Naive thymus-derived CD4-positive, alpha-beta T cell (primary cell): ENCODE measurements at places on chromosomes 7 and 10. TPM values are rescaled to one million over a fixed set of nuclear protein-coding genes. Genes with fewer than 3 reads are reported as not detected.

GRCh38 chr10:58856508-58857240 is 319.8 kb upstream of the PHYHIPL start:
- no peak for DNase-seq

- DNase-seq: no peak
Measured at GRCh38 chr10:29947701-29948060, 111.7 kb downstream of the JCAD start.

DNA sequence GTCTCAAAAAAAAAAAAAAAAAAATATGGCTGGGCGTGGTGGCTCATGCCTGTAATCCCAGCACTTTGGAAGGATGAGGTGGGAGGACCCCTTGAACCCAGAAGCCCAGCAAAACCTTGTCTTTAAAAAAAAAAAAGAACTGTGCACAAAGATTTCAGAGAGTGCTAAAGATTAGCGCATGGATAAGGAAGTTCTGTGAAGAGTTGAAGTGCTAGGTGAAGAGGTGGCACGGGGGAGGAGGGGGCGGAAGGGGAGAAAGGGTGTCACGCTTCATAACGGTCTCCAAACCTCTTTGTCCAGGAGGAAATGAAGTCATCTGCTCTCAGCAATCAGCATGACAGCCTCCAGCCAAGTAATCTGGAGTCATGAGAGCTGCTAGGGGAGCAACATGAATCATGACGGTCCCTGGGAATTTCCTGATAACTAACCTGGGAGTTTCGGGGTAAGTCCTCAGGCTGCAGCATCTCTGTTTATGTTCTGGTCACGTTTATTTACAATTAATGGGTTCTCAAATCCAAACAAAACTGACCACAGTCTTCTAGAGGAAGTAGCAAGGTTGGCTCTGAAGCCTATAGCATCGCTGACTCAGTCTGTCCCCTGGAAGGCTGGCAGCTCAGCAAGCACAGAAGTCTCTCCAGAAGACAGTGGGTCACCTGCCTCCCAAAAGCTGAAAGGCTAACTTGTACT is 1.9 kb upstream of the PLAU start:
- peak; percentile 21 for DNase-seq

- DNase-seq: no peak
Measured at GRCh38 chr10:96670786-96671185, 49.5 kb downstream of the PIK3AP1 start.

DNA sequence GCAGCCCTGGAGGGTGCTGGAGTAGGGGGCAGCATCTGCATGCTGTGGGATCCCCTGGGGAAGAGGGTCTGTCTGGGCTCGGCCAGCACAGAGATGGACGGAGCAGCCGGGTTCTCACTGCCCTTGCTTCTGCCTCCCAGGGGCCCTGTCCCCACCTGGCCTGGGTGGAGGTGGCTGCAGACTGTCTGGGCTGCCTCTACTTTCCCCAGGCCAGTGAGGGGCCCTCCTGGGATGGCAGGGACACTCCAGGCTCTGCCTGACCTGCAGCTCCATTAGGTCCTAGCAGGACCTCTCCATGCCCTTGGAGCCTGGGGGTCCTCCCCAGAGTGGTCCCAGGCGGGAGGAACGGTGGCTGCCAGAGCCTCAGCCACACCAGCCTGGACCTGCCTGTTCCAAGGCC is 63.7 kb downstream of the PWWP2B start:
- DNase-seq: no peak

DNA sequence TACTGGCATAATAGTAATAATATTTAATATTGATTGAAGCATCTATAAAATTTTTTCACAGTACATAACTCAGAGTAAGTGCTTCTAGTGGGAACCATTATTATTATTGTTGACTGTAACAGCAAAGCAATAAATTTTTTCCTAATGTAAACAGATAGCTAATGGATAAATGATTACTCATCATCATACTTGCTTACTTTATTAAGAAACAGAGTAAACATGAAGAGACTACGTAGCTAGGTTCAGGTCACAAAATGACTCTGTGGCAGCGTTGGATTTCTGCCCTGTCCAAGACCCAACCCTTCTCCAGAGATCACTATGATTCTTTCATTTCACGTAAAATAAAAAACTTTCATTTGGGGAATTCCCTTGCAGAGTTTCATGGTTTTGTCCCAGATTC is 8.3 kb upstream of the ABCB5 start:
- DNase-seq: no peak

GRCh38 chr10:69696073-69696731 is 66.2 kb downstream of the FAM241B start:
- no peak for DNase-seq

DNA sequence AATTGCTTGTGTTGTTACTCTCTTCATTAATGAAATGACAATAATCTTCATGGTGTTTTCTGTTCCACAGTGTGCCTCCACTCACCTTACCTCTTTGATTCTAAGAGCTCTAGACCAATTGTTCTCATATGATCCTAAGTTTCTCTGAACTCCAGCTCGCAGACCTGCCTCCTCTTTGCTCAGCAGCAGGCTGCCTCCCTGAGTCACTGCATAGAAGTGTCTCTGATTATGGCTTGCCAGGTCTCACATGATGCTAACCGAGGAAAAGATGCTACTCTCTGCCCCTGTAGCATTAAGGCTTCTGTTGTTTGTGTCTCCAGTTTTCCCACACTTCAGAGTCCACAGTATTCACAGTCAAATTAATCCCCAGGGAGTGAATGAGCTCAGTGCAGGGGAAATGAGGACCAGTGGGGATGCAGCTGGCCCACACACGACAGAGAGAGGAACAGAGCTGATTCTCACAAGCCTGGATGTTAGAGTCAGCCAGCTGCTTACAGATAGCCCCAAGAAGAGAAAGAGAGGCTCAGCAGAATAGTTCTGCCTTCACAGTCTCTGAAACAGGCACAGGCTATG is 145.9 kb upstream of the EGR2 start:
- DNase-seq: no peak

- no peak for DNase-seq
Measured at GRCh38 chr10:73205081-73205480, 37.2 kb downstream of the FAM149B1 start.

DNA sequence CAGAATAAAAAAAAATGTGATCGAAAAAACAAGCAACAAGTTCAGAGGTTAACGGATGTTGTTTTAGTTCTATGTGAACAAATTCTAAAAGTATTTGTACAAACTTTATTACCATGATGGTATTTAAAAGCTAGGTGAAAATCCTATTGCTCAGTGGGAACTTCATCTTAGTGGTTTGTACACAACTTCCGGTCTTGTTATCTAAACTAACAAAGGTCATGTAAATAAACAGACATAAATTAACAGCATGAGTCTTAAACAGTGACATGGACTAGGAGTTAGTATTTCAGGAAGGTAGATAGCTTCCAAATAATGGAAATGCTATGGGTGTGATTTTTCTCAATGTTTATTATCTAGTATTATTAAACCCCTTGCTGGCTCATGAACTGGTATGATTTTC is 83.8 kb downstream of the SPAG6 start:
- no peak for DNase-seq

GPR15LG gene
- not detected for total RNA-seq

DNA sequence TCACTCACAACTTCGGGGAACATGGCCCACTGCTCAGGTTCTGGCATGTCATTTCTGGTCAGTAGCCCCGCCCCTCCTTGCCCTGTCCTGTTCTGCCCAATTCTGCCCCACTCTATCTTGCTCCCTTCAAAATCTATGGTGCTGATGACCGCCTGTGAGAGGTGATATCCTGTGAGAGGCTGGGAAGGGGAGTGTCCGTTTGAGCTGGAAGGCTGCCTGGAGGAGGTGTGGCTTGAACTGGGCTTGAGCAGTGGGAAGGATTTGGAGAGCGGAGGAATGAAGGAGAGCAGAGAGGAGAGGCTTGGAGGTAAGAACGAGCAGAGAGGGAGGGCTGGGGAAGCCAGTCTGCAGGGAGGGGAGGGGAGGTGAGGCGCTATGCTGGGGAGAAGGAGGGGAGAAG is 145.3 kb downstream of the RPS24 start:
- DNase-seq: no peak

NEUROG3 gene
- not detected for total RNA-seq

DNA sequence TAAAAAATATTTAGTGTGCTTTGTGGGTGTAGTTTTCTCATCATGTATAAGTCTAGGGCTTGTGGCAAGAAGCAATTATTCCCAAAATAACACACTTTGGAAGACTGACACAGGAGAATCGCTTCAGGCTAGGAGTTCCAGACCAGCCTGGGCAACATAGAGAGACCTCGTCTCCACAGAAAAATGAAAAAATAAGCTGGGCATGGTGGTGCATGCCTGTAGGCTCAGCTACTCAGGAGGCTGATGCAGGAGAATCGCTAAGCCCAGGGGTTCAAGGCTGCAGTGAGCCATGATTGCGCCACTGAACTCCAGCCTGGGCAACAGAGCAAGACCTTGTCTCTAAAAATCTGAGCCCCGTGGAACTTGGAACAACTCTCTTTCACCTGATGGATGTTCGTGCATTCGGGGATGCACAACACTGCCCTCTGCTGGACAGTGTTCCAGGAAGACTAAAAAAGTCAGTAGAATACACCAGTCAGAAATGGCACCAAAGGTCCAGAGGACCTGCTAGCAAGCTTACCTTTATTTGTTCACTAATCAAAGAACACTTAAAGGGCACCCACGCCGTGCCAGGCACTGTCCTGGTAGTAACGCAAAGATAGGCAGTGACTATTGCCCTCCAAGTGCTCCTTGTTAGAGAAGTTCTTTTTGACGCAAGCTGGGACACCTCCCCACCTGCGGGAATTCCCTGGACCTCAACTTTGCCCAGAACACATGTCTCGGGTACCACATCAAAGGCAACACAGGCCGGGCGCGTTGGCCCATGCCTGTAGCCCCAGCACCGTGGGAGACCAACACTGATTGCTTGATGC is 81.9 kb upstream of the CALN1 start:
- DNase-seq: peak; percentile 27

ITGA8 gene
- not detected for total RNA-seq

- DNase-seq: no peak
Measured at GRCh38 chr10:95253686-95254085, 37.1 kb downstream of the PDLIM1 start.

KLF14 gene
- not detected for total RNA-seq

DNA sequence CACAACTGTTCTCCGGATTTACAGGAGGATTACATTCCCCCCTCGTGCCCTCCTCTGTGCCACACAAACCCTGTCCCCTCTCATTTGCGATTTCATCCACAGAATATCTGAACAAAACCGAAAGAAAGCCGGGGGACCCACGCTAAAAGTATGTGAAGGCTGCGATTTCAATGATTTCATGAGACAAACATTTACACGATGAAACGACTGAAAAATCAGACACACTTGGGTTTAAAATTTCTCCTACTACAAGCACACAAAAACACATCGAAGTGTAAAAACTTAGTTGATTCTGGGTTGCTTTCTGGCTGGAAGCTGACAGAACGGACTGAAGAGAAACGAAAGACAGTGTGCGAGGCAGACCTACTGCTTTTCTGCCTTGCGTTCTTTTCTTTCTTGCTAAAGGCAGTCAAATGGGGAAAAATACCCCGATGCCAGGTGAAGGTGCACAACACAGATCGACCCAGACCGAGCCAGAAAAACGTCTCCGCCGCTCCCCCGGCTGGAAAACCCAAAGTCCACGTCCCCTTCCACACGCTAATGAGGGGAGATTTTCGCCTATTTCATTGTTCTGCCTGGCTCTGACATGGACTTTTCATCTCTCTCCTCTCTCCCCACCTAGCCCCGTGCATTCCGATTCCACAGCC is 1.2 kb downstream of the HIPK2 start:
- peak; percentile 49 for DNase-seq

DOCK4 gene
- total RNA-seq: 3.1 TPM

MMP21 gene
- 0.84 TPM for total RNA-seq

HTR7 gene
- total RNA-seq: 0.13 TPM

GRCh38 chr10:43265799-43266721 is 805 bp downstream of the RASGEF1A start:
- peak; percentile 31 for DNase-seq

DNA sequence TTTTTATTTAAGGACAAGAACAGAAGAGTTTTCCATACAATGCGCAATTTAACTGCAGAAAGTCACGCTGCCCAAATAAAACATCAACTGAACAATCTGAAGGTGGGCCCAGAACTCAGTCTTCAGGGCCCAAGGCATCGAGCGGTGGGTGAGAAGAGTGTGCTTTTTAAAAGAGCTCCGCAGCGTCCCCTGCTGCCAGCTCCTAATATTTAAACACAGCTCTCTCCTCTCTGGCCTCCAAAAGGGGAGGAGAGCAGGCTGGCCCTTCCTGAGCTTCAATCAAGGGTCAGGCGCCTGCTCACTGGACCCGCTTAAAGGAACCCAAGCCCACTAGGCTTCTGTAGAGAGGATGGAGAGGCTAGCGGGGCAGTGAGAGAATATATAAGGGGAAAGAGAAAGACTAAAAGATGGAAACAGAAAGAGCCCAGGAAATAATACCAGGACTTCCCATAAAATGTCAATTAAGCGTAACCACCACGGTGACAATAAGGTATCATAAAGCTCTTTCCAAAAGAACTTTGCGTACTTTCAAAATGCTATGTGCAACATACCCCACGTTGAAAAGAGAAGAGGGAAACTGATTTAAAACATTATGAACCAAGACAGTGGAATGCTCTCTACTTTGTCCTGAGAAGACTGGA is 2.8 kb downstream of the FAM53B start:
- peak; percentile 67 for DNase-seq

SHH gene
- not detected in 2 replicates for total RNA-seq

DNA sequence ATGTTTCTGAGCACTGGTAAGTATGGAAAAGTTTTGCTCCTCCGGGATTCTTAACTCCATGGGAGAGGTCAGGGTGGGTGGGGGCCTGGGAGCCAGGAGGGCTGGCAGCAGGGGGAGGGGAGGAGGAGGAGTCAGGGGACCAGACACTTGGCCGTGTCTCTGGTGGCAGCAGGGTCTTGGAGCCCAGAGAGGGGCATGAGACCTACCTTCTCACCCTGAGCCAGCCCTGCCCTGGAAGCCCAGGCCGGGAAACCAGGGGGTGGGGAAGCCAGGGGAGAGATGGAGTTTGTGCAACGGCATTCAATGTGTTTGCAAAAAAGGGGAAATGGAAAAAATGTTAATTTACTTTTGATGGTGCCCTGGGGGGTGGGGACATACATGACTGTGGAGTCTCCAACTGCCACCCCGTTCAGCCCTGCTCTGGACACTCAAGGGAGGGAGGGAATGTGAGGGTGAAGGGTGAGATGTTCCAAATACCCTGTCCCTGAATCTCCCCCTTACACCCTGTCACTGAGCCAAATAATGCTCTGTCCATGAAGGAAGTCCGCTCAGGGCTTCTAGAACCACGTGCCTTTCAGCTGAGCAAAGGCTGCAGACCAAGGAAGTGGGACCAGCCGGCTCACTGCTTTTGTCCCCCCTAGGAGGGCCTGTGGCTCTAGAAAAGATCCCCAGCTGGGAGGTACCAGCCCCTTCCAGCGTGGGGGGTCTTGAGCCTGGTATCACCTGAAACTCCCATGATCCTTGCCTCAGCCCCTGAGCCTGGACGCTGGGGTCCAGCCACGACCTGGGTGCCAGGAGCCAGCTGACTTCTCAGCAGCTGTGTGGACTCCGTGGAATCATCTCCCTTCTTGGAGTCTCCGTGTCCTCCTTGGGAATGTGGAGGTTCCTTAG is 48.3 kb downstream of the TMEM270 start:
- DNase-seq: no peak

FAM20C gene
- 0.22 and 0.31 TPM in 2 replicates for total RNA-seq

SPDYE1 gene
- total RNA-seq: not detected
